ENCODE measurements at places on chromosomes 13 and 19.

- DNase-seq: no peak
Measured at GRCh38 chr19:24081056-24081455, 5.9 kb upstream of the ZNF254 start.

DNA sequence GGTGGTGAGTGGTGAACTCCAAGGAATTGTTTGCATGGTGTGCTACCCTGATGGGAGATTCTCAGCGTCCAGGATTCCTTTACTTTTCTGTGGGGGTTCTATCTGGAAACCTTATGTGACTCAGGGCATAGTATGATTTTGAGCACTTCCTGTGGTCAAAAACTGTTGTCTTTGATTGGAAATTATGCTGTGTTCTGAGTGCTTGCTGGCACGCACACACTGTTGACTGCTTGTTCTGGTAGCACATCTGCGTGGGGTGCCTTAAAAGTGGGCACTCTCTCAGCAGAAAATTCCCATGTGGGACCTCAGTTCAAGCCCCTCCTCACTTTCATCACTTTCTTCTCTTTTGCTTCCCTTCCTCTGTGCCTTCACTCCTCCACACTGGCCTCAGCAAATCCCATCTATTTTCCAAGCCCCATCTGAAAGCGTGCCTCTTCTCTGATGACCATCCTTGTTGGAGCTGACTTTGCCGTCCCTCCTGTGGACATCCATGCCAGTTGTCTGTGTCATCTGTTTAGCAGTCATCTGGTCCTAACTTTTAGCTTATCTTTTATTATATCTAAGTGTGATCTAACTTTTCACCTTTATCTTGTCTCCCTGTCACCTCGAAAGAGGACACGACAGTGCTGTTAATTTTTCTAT lies 56.4 kb upstream of the NPAS1 start:
- no peak for DNase-seq

- no peak for DNase-seq
Measured at GRCh38 chr13:68708336-68708908, 1399.2 kb upstream of the ATXN8OS start.

GRCh38 chr19:49983645-49984229 lies 22.8 kb upstream of the SIGLEC11 start:
- DNase-seq: peak; percentile 90

DNA sequence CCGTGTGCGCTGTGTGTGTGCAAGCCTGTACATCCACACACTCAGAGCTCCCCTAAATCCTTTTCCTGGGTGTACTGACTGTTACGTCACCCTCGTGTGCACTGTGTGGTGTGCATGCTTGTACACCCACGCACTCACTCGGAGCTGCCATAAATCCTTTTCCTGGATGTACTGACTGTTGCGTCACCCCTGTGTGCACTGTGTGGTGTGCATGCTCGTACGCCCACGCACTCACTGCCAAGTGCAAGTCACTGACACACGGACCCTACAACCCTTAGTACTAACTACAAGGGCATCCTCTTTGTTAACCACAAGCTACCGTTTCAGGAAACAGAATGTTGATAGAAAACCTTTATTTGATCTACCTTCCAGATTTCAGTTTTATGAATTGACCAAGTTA lies 983.4 kb downstream of the EFNB2 start:
- DNase-seq: no peak

DNA sequence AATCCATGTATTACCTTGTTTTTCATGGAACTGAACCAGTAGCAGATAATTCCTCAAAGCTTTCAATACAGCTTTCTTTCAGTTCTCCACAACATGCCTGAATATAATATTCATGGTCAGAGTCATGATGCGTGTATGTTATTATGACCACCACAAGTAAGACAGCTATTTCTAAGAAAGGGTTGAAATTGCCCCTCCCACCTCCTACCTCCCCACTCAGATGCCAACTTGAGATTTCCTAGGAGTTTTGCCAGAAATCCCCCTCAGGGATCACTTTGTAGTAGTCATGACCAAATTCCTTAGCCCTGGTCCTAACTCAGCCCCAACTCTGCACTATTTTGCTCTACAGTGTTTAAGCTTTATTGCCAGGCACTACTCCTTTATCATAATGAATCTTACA lies 69.9 kb upstream of the RAP2A start:
- no peak for DNase-seq

DNA sequence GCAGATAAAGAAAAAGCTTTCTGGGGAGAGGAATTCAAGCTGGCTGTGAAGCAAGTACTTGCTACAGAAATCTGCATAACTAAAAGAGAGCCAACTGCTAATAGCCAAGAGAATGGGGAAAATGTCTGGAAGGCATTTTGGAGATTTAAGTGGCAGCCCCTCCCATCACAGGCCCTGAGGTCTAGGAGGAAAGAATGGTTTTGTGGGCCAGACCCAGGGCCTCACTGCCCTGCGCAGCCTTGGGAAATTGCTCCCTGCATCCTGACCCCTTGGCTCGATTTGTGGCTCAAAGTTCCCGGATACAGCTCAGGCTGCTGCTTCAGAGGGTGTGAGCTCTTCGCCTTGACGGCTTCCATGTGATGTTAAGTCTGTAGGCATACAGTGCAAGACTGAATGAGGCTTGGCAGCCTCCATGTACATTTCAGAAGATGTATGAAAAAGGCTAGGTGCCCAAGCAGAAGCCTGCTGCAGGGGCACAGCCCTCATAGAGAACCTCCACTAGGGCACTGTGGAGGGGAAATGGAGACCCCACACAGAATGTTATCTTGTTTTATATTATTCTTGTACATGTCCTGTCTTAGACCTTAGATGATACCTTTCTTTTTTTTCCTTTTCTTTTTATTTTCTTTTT lies 34.4 kb downstream of the MZT1 start:
- no peak for DNase-seq

DNA sequence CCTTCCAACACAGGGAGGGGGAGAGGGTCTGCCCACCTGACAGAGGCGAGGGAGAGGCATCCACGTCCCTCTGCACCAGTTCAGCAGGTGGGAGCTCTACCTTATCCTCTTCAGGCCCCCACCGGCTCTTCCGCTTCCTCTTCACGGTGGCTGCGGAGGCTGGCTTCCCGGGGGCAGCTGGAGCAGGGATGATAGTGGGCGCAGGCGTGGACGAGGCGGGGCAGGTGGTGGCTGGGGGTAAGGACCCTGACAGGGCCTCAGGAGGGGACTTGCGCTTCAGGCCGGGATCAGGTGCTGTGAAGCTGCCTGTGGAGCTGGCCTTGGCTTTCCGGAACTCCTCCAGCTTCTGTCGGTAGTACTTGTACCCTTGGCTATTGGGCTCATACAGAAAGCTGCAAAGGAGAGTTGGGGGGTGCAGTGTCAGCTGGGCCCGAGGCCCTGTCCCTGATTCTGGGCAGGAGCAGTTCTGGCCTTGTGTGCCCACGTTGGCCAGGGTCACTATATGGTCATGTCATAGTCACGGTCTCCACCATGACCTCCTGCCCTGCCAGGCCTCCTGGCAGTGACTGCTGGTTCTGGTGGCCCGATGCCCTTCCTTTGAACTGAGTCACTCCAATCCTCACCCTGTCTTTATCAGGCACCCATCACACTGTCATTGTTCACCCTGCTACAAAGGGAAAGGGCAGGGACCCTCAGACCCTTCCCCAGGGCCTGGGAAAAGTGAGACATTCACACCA lies 23.2 kb downstream of the SUGP1 start:
- DNase-seq: no peak

GRCh38 chr13:23848646-23849141 lies 40.5 kb downstream of the MIPEP start:
- DNase-seq: no peak

DNA sequence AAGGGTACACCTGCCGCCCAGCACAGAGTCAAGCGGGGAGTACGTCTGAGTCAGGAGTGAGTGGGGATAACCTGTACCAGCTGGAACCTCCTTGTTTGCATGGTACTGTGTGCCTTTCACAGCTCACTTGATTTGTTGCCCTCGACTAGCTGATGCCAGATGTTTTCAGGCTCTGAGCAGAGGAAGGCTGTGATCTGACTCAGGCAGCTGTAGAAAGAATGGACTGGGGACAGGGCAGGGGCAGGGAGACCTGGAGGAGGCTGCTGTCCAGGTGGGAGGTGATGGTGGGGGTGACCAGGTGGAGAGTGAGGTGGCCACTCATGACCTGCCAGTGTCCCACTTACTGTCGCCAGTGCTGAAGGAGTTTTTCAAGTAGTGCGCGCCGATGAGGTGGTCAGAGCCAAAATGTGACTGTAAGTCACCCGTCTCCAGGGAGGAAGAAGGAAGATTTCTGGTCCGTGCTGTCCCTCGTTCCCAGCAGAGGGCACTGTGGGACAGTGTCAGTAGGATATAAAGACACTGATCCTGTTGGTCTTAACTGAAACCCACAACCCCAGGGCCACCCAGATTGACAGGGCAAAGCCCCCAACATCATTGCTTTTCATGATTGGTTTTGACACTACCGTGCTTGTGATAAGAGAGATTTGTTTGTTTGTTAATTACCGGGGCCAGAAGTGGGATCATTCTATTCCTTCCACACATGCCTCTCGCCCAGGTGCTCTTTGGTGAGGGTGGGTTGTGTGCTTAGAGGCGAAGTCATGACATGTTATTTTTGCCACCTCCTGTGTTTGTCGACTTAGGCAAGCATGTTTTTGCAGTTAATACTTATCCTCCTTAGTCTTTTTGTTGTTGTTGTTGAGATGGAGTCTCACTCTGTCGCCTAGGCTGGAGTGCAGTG lies 128.4 kb downstream of the DPF1 start:
- DNase-seq: peak; percentile 64

GRCh38 chr19:16284505-16284904 lies 40.1 kb upstream of the KLF2 start:
- no peak for DNase-seq

DNA sequence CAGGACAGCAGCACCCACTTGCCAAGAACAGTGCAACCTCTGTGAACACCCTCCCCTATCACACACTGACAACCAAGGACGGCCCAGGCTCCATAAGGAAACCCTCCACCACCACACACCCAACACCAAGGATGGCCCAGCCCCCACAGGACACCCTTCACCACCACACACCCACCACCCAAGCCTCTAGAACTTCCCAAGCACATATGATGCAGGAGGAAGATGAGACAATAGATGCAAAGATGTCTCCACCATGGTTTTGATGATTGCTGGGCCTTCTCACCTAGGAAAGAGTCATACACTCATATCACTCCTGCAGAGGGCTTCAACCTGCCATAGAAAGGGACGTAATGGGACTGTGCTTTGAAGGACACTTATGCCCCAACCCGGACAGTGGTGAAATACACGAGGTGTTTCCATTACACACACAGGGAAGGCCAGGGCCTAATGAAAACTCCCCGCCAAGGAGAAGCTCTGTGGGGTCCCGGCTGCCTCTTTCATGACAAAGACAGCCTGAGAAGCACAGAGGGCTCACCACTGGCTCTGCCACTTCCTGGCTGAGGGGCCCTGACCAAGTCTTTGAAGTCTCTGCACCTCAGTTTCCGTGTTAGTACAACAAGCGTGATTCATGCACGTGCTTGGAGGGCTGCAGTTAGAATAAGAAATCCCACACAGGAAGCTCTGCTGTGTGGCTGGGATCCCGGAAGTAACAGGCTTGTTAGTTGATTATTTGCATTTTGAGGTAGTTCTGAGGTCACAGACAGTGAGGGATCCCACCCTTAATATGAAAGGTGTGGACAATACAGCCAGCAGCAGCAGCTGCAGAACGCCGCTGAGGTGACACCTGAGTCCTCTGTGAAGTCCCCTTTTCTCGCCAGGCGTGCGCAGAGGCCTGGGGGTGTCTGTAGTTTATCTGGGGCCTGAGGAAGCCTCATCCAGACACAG lies 61.9 kb upstream of the ATP12A start:
- peak; percentile 54 for DNase-seq

DNA sequence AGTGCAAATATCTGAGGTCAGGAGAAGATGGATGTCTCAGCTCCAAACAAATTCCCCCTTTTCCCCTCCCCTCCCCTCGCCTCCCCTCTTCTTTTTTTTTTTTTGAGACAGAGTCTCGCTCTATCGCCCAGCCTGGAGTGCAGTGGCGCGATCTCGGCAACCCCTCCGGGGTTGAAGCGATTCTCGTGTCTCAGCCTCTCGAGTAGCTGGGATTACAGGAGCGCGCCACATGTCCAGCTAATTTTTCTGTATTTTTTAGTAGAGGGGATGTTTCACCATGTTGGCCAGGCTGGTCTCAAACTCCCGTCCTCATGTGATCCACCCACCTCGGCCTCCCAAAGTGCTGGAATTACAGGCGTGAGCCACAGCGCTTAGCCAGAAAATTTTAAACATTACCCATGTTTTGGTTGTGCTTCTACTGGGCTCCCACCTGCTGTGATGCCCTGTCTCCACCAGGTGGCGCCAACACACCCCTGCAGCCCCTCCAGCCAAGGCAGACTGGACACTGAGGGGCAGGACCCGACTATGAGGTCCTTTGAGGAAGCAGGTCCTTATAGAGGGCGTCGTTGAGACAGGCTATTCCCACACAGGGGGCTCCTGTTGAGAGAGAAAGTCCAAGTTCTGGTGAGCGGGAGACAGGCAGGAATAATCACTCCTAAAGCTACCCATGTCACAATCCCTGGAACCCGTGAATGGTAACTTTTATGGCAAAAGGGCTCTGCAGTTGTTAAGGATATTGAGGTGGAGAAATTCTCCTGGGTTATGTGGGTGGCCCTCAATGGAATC lies 6.3 kb downstream of the ERICH4 start:
- peak; percentile 78 for DNase-seq

DNA sequence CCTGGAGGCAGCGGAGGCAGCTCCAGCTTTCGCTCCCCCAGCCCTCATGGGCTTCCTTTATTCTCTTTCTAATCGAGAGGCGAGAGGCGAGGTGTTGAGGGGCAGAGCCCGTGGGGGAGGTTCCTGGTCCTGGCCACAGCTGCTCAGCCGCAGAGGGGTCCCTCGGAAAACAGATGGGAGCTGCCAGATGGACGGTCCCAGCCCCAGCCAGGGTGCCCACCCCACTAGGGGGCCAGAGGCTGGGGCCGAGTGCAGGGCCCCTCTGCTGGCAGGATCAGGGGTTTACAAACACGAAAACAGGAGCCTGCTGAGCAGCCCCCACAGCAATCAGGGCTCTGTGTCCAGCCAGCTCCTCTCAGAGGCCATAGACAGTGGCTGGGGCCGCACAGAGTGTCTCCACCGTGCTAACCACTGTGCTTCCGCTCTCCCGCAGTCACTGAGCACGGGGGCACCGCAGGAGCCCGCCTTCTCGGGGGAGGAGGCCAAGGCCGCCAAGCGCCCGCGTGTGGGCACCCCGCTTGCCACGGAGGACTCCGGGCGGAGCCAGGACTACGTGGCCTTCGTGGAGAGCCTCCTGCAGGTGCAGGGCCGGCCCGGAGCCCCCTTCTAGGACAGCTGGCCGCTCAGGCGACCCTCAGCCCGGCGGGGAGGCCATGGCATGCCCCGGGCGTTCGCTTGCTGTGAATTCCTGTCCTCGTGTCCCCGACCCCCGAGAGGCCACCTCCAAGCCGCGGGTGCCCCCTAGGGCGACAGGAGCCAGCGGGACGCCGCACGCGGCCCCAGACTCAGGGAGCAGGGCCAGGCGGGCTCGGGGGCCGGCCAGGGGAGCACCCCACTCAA lies 182.2 kb downstream of the KDM4B start:
- no peak for DNase-seq

- DNase-seq: no peak
Measured at GRCh38 chr13:23741879-23742510, 147.2 kb downstream of the MIPEP start.

GRCh38 chr19:13135068-13136062 lies 14.8 kb downstream of the STX10 start:
- DNase-seq: no peak

- no peak for DNase-seq
Measured at GRCh38 chr19:17549085-17549740, 6.2 kb upstream of the COLGALT1 start.
